CD4-positive, alpha-beta T cell treated with Interleukin-17A for 4 hours (primary cell): ENCODE measurements at places on chromosomes 1 and 21.

DNA sequence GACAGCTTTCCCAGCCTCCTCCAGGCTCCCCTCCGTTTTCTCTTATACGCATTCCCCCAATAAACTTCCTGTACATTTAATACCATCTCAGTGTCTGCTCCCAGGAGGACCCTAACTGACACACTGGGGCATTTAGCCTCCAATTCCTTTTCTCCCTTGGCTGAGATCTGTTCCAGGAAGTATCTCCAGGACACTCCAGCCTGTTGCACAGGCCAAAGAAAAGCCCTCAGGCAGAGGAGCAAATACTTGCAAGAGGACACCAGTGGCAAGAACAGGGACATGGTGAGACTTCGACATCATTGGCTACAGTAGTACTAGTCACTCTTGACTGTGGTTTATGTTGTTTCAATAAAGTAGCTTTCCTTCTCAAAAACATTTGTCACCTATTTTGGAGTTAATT, 4.7 kb upstream of the SYNJ1 start:
- no peak for DNase-seq

DNA sequence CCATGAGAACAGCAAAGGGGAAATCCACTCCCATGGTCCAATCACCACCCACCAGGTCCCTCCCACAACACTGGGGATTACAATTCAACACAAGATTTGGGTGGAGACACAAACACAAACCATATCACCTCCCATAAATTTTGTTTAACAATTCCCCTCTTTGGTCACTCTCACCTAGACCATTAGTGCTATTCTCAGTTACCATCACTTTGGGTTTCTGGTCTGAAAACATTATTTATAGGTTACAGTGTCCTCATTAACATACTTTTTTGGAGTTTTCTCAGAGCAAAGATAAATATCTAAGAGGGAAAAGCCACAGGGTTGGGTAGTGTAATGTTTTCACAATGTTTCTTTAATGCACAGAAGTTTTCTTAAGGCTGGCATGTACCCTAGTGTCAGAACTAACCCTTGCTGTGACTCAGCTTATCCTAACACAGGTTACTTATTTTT, 47.7 kb upstream of the DNAH14 start:
- no peak for DNase-seq

- no peak for DNase-seq
These were observed 102.8 kb downstream of the ETS2 start for GRCh38 chr21:38908537-38908936.

DNA sequence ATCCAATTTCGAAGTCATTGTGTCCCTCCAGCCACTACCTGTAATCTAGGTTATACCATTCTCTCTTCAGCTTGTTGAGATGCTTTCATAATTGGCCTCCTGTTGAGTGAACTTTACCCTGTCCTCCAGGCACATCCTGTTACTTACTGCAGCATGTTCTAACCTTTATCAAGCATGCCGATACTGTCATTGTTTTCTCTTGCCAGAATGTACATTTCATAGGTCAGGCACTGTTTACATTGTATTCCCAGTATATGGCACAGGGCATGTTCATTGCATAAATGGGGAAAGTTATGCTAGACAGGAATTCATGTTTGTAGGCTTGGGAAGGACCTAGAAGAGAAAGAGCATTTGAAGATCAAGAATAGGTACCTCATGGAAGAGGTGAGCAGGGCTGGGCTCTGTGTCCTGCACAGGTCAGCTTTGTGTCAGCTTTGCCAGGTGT, 10.2 kb downstream of the CXADR start:
- DNase-seq, result no peak

DNA sequence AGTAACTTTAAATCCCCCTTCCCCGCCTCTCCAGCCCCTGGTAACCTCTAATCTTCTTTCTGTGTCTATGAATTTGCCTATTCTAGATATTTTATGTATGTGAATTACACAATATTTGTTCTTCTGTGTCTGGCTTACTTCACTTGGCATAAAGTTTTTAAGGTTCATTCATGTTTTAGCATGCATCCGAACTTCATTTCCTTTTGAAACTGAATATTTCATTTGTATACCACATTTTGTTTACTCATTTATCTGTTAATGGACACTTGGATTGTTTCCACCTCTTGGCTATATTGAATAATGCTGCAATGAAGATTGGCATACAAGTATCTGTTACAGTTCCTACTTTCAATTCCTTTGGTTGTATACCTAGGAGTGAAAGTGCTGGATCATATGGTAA, 205.3 kb downstream of the TM2D1 start:
- no peak for DNase-seq

- DNase-seq, result no peak
These were observed 30.4 kb upstream of the ZFYVE9 start for GRCh38 chr1:52111492-52111891.

GRCh38 chr1:169340882-169341281, 26.7 kb downstream of the NME7 start:
- DNase-seq, result no peak

DNA sequence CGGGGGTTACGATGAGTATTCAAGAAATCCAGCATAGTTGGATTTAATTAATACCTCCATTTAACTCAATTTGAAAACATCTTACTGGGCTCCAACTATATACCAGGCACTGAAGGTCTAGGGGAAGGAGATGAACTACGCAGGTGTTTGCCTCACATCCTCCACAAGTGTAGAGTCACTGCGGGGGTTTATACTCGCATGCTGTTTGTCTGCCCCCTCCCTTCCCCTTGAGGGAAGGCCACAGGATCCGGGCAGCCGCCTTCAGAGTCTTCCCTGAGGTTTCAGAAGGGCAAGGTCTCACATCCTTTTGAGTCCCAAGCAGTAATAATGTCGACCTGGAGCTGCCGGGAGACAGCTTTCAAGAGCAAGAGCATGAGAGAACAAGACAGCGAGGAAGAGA, 142.4 kb upstream of the GALNT2 start:
- DNase-seq, result no peak

DNA sequence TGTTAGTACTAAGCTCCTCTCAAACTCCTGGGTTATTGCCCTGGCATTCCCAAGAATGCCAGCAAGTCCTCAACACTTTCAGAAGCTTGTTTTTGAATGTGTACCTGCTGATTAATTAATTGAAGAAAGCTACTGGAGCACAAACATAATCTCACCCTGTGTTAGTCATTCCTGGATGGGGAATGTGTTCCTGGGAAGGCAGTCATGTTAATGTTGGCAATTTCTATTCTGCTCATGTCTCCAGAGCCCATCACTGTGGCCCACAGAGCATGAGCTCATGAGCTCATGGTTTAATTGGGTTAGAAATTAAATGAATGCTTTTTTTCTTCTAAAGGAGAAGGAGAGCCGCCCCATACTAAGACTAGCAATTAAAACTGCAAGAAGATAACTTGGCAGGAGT, 31.9 kb upstream of the KCNA3 start:
- DNase-seq, result no peak

DNA sequence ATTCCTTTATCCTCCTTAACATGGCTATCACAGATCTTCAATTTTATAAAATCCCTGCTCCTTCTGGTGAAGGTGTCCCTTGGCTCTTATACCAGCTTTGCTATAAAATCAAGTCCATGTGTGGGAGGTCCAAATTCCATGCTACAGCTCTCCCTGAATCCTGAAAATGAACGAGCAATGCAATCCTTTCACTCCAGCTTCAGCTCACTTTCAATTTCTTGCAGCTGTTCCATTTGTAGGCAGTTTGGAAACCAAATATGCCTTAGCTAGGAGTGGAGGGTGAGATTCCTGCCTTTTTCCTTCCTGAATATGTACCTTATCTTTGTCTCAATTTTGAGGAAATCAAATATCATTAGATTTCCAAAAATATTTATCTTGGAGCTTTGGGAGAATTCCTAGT, 402.6 kb downstream of the TTLL7 start:
- DNase-seq, result no peak

- peak; percentile 46 for DNase-seq
These were observed 10.0 kb upstream of the B4GALT3 start for GRCh38 chr1:161187311-161187710.

DNA sequence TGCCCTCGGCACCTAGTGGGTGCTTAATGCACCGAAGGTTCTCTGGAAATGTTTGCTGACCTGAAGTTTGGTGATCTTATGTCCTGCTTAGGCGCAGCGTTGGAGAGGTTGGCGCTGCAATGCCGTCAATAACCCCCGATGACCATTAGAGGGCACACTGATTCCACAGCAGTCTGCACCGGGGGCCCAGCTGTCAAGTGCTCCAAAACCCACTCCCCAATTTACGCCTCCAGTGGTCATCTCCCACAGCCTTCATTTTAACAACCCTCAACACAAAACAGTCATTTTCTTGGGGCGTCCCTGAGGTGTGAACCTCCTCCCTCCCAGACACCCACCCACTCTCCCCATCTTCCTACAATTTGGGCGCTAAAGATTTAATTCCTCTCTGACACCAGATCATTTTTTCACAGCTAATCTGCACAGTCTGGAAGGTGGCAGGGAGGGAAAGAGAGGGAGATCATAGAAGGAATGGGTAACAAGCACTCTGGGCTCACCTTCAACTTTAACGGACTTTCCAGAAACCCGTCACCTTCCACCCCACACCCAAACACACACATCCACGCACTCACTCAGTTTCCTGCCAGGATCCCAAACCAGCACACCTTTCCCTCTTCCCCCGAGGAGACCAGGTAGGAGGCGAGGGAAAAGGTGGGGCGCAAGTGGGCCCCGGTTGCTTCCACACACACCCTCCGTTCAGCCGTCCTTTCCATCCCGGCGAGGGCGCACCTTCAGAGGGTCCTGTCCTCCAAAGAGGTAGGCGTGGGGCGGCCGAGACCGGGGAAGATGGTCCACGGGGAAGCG, 570 bp upstream of the NPR1 start:
- DNase-seq, result peak; percentile 65

GRCh38 chr1:66290761-66291530, 243.0 kb upstream of the SGIP1 start:
- no peak for DNase-seq

- no peak for DNase-seq
These were observed 102.4 kb upstream of the OR4F16 start for GRCh38 chr1:788835-789234.

GRCh38 chr21:43001316-43001715, 27.0 kb downstream of the PKNOX1 start:
- DNase-seq, result no peak

DNA sequence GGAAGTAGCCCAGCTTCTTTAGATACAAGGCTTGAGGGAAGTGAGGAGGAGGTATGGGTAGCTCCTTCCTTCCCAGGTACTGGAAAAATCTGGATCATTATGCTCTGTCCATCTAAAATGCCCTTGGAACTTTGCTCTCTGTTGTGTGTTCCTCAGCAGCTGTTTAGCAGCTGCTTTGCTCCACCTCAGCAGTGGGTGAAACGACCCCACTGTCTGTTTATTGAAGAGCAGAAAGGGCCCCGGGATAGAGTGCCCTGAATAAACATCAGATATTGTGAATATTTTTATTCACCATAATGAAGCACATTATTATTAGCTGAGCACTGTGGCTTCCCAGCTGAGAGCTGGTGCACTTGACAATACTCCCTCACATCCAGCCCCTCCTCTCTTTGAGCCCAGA, 237.9 kb downstream of the PBX1 start:
- DNase-seq, result no peak

- no peak for DNase-seq
These were observed 93.2 kb downstream of the KCTD3 start for GRCh38 chr1:215660259-215660658.

GRCh38 chr1:11720525-11720924, 15.4 kb upstream of the AGTRAP start:
- DNase-seq, result no peak

GRCh38 chr21:41283211-41283818, 33.3 kb upstream of the FAM3B start:
- DNase-seq, result peak; percentile 60

DNA sequence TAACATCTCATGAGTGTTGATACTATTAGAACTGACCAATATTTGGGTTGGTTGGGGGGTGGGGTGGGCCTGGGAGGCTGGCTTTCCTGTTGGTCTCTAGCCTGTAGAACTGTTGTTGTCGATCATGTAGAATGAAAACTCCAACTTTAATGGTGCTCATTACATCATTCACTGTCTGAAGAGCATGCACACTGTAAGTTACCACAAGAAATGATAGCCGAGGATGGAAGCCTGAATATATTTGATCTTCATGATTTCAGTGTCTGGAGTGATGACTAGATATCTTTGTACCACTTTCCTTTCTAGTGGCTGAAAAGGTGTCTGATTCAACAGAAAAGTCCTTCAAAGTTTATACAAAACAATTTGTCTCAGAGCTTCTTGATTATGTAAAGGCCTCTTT, 123.6 kb downstream of the XCL2 start:
- DNase-seq, result no peak

DNA sequence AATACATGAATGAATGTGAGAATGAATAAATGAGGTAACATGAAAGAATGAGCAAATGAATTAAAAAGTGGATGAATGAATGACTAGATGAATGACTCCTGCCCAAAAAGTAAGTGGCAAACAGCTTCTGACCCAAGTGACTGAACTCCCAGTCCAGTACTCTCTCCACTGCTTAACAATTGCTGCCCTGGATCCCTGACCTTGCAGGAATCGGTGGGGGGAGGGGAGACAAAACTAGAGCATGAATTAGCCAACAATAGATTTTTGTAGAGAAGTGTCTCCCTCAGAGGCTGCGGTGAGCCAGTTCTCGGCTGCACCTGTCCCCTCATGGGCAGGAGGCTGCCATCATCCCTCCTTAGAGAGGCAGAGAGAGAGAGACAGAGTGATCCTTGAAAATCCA, 5.9 kb upstream of the GRIK3 start:
- no peak for DNase-seq

GRCh38 chr1:200253774-200254495, 155.9 kb downstream of the ZNF281 start:
- no peak for DNase-seq
